GM12878 (cell line): ENCODE measurements at places on chromosomes 1 and 21. TPM values are rescaled to one million over a fixed set of nuclear protein-coding genes. Genes with fewer than 3 reads are reported as not detected.

- H3K27me3 ChIP-seq: no peaks in the 10 kb centered on the region
- no peak overlapping the region for H3K27ac ChIP-seq
- no peaks in the 10 kb centered on the region for H3K4me1 ChIP-seq
- DNase-seq: no peak
Observed at GRCh38 chr1:245537992-245538391, 383.2 kb downstream of the KIF26B start.

DNA sequence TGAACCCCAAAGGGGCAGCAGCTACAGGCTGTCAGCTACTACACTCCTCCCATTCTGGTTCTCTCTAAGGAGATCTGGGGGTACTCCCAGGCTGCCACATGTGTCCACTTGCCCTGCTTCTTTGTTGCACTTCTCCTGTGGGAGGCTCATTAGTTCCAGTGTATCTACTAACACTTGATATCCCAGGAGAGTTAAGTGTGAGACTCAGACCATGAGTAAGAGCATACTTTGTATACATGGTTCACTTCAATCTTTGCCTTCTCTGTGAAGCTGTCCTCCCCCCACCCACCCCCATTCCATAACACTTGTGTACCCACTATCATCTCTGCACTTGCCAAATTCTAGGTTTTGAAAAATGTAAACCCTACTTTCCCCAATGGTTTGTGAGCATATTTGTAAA lies 34.9 kb upstream of the GADD45A start:
- H3K4me3 ChIP-seq: no peak overlapping the region
- H3K4me1 ChIP-seq: no peaks in the 10 kb centered on the region
- H3K36me3 ChIP-seq: no peaks in the 10 kb centered on the region
- no peak for DNase-seq
- no peak overlapping the region for H3K27ac ChIP-seq
- no peaks in the 10 kb centered on the region for H3K27me3 ChIP-seq

DNA sequence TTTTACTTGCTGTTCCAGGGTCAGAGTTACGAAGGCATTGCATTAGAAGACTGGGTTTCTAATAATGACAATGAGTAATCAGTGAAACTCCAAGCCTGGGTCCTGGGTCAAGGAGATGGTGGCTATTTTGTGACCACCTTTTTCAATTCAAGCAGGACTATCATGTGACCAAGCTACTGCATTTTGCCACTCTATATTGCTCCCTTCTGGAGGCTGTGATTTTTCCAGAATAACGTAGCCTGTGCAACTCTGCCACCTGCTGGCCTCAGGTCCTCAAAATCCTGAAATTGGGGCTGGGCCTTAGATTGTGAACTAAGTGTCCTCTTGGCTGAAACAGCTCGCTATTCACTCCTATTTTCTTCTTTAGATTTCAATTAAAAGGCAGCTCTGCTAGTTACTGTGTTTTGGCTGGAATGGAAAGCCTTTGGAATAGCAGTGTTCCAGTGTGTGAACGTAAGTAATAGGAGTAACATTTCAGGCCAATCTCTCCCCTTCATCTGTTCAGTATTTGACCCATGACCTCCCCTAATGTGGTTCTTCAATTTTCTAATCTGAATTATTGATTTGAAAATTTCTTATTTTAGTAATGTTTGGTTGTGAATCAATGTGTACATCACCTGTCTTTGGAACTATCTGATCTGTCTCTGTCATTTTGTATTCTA lies 52.9 kb upstream of the CD46 start:
- no peak overlapping the region for H3K27ac ChIP-seq
- no peak for DNase-seq
- H3K27me3 ChIP-seq: no peaks in the 10 kb centered on the region
- no peaks in the 10 kb centered on the region for H3K36me3 ChIP-seq
- H3K4me1 ChIP-seq: no peaks in the 10 kb centered on the region
- no peak overlapping the region for H3K4me3 ChIP-seq

The CR2 gene
- 67.3 and 74.8 TPM in 2 replicates for total RNA-seq

DNA sequence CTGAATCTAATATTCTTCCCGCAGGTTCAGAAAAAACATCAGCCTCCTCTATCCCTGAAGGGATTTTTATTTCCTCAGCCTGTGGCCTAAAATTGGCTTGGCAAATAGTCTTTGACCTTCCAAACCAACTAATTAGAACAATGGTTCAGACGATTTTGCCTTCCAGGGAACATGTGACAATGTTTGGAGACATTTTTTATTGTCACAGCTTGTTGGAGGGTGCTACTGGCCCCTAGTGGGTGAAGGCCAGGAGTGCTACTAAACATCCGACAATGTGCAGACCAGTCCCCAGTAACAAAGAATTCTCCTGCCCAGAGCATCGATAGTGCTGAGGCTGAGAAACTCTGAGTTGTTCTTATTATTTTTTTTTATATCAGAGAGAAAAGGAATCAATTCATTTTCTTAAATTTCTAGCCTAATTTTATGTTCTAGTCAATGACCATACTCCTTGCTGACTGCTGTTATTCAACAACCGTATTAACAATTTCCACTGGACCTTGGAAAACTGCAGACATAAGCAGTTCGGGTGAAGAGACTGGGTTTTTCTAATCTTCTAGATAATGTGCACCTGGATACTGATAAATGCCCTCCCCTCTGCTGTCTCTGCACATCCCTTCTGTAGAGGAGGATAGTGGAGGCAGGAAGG lies 280.7 kb downstream of the LMX1A start:
- H3K27me3 ChIP-seq: no peaks in the 10 kb centered on the region
- no peak for DNase-seq
- no peak overlapping the region for H3K27ac ChIP-seq

The OR6K3 gene
- not detected in 2 replicates for total RNA-seq

DNA sequence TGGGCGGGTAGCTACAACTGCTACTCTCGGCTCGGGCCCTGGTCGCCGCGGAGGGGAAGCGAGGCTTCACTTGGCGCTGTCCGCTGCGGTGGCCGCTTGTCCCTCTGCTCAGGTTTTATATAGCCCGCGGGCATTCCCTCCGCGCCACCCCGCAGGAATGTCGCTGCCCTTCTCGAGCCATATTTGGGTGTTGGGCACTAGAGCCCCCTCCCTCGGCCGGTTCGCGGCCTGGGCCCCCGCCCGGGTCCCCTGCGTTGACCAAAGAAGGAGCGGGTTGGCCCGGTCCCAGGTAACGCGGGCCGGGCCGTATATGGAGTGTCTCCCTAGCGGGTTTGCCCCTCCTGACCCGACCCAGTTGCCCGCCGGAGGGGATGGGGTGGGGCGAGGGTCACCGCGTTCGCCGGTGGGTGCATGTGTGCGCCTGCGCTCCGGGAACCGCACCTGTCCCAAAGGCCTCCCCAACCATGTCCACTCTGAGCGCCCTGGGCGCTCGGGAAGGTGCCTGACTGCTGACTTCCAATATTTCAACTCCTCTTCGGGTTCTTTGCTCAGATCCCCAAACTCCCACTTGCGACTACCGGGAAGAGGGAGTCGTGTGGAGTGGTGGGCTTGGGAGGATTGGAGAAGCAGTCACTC lies at the start of gene ACTA1:
ACTA1 (minus strand) TSS at position 90 of the 636 bp plus-strand sequence. CDS start 979 bp downstream, outside the sequence.
- H3K27me3 ChIP-seq: peaks cover 14% of the 10 kb centered on the region
- no peaks in the 10 kb centered on the region for H3K36me3 ChIP-seq
- H3K4me3 ChIP-seq: no peak within 1 kb of the TSS
- H3K27ac ChIP-seq: no peak within 1 kb of the TSS
- no peaks in the 10 kb centered on the region for H3K4me1 ChIP-seq

DNA sequence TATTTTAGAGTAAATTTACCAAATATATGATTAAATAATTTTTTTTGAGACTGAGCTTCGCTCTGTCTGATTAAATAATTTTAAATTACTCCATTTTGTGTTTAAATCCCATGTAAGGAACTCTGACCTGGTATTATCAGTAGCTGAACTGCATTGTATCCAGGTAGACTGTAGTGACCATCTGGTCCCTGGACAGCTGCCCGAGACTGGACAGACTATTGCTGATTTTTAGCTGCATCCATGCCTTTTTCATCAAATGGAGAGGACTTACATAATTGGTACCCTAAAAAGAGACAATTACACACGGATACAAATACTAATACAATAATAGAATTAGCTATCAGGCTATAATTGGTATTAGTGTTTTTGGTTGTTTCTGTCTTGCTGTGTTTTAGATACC lies 20.6 kb downstream of the OLFM3 start:
- no peaks in the 10 kb centered on the region for H3K4me1 ChIP-seq
- H3K36me3 ChIP-seq: no peaks in the 10 kb centered on the region
- no peak overlapping the region for H3K27ac ChIP-seq
- H3K27me3 ChIP-seq: no peaks in the 10 kb centered on the region

The SLAMF7 gene
- total RNA-seq: 124 and 133 TPM in 2 replicates

GRCh38 chr1:241332037-241332409 lies 25.0 kb downstream of the RGS7 start:
- no peak for DNase-seq
- H3K4me1 ChIP-seq: no peaks in the 10 kb centered on the region
- H3K27ac ChIP-seq: no peak overlapping the region
- H3K36me3 ChIP-seq: no peaks in the 10 kb centered on the region
- no peak overlapping the region for H3K4me3 ChIP-seq

DNA sequence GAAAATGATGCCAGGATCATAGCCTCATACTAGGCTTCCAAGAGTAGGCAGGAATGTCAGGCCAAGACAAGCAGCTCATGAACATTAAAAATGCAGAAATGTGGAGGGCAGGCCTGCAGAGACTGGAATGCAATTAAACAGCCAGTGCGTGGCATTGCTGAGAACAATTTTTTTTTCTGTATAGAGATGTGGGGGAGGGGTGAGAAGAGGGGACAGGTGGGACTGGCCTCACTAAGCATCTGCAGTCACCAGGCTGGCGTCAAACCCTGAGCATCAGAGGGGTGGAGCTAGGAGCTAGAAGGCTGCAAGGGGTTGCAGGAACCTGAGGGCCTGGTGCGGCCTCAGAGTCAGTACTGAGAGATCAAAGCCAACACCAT lies 114.1 kb downstream of the TNR start:
- H3K4me3 ChIP-seq: no peak overlapping the region
- no peak for DNase-seq
- H3K36me3 ChIP-seq: no peaks in the 10 kb centered on the region

The CAMK1G gene
- total RNA-seq: not detected in 2 replicates

GRCh38 chr1:153566414-153567371 lies 1.0 kb upstream of the S100A2 start:
- no peaks in the 10 kb centered on the region for H3K36me3 ChIP-seq
- 0 out of 2 replicates have a peak overlapping the region, but pooled peaks have one; percentile 11 for H3K27ac ChIP-seq
- no peak overlapping the region for H3K4me3 ChIP-seq
- DNase-seq: peak; percentile 37
- H3K4me1 ChIP-seq: peaks cover 15% of the 10 kb centered on the region
- H3K27me3 ChIP-seq: no peaks in the 10 kb centered on the region

The POTED gene
- not detected in 2 replicates for total RNA-seq

DNA sequence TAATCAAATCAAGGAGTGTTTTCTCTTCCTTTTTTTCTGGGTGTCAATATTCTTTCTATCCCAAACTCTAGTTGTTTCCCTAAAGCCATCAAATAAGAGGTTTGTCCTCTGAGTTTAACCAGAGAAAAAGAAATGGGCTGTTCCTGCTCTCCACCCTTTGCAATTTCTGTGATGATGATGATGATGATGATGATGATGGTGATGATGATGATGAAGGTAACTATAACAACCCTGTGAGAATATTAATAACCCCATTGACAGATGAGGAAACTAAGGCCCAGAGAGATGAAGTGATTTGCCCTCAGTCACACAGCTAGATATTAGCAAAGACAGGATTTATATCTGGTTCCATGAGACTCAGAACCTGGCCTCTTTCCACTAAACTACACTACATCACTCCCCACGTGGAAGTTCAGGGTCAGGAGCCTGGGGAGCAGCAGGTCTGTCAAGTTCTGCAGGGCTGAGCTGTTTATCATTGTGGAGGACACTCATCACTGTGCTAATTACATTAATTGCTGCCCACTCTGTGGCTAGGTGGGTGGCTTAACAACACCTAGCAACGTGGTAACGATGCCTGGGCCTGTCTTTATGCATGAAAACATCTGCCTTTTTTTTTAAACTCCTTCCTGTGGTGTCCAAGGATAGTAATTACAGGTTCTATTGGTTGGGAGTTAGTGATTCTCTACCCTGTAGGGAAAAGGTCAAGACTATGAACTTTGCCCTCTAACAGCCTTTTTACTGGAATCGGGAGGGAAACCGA lies 19.0 kb upstream of the JUN start:
- H3K27ac ChIP-seq: no peak overlapping the region
- peaks cover 14% of the 10 kb centered on the region for H3K4me1 ChIP-seq
- H3K27me3 ChIP-seq: no peaks in the 10 kb centered on the region

GRCh38 chr1:114956570-114956969 lies 73.1 kb upstream of the TSHB start:
- no peak overlapping the region for H3K4me3 ChIP-seq
- H3K36me3 ChIP-seq: no peaks in the 10 kb centered on the region
- H3K4me1 ChIP-seq: no peaks in the 10 kb centered on the region
- no peak for DNase-seq

DNA sequence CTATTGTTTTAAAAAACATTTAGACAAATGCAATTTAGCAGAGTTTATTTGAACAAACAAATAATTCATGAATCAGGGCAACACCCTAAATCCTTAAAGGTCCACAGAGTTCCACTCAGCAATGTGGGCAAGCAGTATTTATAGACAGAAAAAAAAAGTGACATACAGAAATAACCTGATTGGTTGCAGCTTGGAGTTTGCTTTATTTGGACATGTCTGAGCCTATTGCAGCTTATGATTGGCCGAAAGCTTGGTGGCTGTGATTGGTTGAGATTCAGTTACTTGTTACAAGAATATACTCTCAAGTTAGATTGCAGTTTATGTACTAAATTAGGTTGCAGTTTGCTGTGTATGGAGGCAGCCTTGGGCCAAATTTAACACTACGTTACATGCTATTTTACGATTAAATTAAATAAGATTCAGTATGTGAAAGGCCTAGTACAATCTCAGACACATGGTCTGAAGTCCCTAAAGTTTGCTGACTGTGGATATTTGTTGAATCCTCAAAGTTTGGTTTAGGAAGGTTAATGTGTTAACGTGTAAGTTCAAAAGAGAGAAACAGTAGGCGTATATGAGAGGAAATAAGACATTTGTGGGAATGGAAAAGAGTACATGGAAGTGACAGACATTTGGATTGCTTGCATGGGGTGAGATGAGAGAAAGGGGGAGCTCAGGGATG lies 6.9 kb upstream of the CAMSAP2 start:
- H3K36me3 ChIP-seq: no peaks in the 10 kb centered on the region
- H3K4me3 ChIP-seq: no peak overlapping the region
- no peaks in the 10 kb centered on the region for H3K4me1 ChIP-seq
- H3K27me3 ChIP-seq: no peaks in the 10 kb centered on the region
- H3K27ac ChIP-seq: no peak overlapping the region
- no peak for DNase-seq

DNA sequence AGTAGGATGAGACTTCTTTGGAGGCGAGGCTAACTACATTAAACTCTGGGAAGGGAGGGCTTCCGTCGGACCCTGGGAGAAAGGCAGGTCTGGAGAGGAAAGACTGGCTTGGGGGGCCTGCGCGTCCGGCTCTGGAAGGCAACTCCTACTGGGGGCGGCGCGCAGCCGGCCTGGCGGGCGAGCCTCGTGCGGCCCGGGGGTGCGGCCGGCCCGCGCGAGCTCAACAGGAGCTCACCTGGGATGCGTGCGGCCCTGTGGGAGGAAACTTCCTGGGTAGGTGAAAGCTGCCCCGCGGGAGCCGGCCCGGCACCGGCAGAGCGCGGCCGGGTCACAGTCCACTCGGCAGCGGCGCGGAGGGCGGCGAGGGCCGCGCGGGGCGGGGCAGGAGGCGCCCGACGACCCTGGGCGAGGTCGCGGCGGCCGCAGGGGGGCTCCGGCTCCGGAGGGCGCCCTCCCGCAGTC lies 449 bp downstream of the EPS15 start:
- H3K27ac ChIP-seq: peak overlapping the region; percentile 83
- peak overlapping the region; percentile 95 for H3K4me3 ChIP-seq
- peaks cover 13% of the 10 kb centered on the region for H3K4me1 ChIP-seq
- DNase-seq: no peak
